ENCODE measurements at places on chromosomes 2 and 18.
A peak's percentile ranks its signal among the peaks of the same experiment; 100 is the strongest.

DNA sequence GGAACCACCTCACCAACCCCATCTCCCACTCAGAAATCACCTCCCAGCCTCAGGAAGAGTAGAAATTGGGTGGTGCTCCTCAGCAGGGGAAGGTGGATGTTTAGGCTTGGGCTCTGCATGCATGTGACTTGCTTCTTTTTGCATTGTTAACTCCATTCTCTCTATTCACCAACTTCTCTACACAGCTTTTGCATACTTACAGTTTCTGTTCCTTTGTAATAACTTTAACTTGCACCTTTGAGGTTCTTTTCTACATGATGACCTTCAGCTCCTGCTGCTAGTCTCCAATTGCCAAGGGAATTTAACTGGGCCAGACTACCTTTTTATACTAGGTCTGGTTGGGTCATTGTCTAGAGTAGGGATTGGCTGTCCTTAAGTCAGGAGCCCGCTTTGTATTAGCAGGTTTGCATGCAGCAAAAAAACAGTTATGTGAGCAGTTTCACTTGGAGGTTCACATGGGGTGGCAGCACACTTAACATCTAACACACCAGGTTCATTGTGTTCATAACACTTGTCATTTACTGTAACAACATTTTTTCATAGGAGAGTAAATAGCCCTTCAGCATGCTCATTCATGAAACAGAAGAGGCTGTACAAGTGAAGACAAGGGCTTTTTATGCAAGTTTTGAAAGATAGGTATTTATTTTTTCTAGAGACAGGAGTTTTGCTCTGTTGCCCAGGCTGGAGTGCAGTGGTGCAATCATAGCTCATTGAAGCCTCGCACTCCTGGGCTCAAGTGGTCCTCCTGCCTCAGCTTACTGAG is 12.0 kb downstream of the MRPL35 start:
- DNase-seq = no peak

GRCh38 chr2:173204316-173204715 is 128.7 kb downstream of the MAP3K20 start:
- peak; percentile 54 for DNase-seq

DNA sequence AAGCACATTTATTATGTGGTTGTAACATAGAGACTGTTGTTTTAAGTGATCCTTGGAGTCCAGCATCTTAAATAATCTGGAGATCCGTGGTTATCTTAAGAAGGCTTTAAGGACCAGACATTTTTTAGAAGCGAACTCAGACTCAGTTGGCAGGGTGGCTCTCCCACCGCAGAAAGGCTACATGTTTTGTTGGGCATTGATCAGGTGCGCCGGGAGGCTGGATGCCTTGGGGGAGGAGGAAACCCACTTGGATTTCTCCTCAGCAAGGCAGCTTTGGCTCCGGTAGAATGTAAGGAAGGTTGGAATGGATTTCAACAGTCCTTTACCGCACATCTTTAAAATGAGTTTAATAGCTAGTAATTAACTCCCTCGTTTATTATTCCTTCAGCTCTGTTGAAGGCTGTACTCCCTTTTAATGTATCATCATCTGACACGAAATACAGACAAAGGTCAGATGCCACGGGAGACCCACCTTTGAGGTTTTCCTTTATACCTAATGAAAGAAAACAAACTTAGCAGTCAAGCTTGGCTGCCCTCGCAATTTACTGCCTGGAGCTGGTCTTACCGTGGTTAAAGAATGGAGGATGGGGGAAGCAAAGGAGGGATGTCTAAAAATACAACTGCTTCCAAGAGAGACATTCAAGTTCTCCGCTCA is 1.2 kb downstream of the TMEM200C start:
- no peak for DNase-seq

DNA sequence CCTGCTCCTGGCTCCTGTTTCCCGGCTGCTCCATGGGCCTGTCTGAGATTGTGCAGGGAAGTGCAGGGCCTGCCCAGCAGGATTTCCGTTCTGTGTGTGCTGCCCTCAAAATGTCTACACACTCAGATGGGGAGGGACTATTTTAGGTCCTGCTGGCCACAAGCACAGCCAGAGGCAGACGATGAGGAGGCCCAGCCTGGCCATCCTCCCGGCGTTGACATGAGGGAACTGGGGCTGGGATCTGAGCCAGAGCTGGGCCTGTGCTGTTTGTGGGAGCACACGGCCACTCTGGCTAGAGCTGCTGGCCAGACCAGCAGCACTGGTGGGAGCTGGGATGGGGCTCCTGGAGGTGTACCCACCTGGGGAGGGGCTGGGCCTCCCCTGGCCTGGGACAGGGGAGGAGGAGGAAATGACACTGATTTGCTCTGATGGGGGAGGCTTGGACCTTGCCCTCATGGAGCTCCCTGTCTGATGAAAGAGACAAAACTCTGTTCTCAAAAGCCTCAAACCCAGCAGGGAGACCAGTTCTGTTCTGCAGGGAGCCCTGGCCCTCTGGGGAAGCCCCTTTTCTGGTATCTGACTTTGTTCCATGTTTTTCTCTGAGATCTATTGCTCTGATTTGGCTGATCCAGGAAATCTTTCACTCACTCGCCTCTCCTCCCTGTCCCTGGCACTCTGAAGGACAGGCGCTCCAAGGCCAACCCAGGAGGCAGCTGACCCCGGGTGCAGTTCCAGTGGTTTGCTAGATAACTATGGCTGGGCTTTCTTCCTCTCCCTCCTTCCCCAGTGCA is 161.8 kb downstream of the DYSF start:
- peak; percentile 76 for DNase-seq

- peak; percentile 41 for DNase-seq
Measured at GRCh38 chr2:207768866-207769596, 675 bp downstream of the FZD5 start.

GRCh38 chr2:104472076-104472475 is 381.8 kb upstream of the POU3F3 start:
- no peak for DNase-seq

DNA sequence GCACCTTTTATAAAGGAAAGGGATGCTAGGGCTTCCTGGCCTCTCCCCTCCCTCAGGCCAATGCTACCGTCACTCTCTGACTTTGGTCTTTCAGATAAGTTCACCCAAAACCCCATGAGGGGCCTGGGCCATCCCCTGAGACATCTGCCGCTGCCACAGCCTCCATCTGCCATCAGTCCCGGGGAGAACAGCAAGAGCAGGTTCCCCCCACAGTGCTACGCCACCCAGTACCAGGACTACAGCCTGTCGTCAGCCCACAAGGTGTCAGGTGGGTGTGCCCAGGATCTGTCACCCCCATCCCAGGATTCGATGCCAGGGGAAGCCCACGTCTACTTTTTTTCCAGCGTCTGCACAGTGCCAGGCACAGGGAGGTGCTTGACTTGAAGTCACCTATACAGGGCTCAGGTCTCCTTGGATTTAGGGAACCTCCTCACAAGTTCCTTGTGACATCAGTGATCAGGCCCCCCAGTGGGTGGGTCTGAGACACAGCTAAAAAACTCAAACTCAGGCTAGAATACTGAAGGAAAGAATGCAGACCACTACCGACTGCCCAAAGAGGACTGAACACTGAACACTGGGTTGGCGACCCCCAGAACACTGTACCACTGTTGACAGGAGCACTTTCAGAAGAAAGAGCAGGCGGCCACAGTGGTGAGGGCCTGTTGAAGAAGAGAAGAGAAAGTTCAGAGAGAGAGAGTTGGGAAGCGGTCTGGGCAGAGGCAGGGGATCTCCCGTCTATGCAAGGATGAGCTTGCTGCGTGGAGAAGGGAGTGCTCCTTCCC is 85.3 kb downstream of the EPAS1 start:
- DNase-seq = no peak

- DNase-seq = peak; percentile 47
Measured at GRCh38 chr2:190343089-190343535, 277 bp upstream of the INPP1 start.

DNA sequence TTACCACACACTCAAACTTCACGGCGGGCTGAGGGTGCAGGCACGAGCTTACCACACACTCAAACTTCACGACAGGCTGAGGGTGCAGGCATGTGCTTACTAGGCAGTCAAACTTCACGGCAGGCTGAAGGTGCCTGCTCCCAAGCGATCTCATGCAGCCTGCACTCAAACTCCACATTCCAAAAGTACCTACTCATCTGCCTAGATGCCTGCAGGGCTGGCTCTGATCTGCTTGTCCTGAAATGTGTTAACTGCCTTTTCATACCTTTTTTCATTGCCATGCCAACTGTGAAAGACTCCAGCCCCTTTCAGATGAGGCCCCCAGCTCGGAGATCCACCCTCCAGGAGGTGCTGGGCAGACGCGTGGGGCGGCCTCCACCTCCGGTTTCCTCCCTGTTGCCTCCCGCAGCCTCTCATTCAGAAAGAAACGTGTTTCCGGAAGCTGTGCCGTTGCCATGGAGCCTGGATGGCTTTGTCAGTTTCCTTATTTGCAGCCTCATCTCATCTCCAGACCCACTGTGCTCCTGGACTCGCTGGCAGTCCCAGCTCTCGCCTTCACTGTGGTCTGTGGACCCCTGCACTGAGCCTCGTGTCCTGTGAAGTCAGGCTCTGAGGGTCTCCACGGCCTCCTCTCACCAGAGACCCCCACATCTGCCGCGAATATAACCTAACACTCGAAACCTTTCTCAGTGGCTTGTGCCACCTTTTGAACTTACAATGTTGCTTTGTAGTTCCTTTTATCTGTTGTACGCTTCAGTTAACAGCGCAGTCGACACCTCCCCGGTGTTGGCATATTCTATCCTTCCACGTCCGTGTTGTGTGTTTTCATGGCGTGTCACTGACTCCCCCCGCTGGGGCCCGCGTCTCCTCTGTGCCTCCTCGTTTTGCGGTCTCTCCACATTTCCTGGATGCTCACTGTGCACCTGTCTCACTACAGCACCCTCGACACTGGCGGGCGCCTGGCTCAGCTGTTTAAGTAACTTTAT is 106.1 kb upstream of the ALKAL2 start:
- peak; percentile 65 for DNase-seq

DNA sequence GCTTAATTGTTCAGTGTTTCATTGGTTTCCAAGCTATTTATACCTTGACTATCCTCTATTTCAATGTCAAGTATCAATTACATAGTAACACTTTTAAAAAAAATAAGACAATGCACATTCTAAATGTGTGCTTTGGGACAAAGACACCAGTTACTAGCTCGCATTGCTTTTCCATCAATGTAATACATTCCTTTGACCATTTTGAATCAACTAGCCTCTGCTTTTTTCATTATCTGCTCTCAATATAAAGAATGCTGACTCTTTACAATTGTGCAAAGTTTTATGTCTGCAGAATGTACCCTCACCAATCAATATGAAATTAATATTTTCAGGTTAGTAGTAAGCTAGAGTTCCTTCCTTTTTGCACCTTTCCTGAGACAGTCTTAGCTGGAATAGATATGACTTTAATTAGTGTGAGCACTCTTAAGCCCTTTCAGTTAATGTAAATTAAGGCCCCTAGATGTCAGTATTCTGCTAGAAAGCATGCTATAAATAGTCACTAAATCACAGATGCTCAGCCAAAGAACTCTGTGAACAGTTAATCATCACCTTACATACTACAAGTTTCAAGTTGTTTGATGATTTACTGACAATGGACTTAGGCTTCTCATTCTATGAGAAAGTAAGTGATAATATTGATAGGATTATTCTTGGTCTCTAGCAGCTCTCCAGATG is 413.6 kb downstream of the PTH2R start:
- no peak for DNase-seq

DNA sequence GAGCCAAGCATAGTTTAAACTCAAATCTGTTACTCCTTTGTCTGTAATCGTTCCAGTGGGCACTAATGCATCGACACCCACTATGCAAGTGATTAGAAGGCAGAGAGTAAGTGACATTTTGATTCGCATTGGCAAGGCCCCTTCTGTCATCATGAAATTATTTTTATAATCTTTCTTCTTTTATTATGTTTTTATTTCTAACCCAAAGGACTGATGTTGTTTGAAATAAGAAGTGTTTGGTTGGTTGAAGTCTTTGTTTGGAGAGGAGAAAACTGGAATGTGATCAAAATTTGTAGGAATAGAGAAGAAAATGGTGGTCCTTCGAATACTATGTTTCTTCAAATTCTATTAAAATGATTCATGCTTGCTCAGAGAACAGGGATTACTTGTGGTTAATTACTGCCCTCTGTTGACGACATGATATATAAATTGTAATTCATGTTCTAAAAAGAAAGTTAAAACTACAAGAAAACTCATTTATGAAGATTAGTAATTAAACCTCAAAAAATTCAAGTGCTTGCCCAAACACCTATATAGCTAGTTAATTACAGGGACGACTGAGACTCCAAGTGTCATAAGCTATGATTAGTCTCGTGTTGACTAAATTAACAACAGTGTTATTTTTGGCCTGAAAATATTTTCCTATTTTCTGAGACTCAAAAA is 26.4 kb upstream of the TFPI start:
- DNase-seq = peak; percentile 87

DNA sequence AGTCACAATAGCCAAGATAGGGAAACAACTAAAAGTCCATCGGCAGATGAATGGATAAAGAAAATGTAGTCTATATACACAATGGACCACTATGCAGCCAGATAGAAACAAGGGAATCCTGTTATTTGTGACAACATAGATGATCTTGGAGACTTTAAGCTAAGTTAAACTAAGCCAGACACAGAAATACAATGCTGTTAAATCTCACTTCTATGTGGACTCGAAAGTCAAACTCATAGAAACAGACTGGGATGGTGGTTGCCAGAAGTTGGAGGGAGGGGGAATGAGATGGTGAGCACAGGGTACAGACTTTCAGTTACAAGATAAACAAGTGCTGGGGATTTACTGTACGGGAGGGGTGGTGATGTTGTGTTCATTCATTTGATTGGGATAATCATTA is 5.4 kb upstream of the CNDP1 start:
- no peak for DNase-seq

DNA sequence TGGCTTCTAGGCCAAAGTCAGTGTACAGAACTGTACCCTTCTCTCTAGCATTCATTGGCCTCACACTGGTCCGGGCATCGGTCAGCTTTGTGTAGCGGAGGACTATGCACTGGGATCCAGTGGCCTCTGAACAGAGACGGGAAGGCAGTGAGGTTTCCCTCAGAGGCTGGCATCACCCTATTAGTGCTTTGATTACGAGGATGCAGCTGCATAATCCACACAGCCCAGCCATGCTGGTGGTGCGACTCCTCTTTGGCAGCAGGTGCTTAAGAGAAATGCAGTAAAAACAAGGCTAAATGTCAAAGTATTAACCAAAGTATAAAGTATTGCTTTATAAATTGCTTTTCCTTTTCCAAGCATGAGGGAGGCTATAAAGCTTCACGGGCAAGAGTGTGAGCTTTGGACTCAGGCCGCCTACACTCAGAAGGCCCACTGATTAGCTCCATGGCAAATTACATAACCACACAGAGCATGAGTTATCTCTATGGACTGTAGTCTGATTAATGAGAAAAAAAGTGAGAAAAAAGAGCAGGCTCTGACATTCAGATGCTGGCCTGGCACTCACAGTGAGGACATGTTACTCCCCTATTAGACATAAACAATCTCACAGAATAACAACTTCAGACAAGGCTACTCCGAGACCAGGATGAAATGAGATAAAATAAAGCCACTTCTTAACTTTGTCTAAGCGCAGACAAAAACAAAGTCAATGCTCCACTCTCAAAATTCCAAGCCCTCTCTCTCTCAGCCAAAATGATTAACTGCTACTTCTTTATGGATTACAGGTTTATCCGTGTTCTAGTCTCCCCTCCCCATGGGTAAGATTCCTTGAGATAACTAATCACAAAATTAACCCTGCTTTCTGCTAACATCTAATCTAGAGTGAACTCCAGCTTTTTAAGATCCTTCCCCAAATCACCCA is 6.4 kb upstream of the CRYGC start:
- DNase-seq = no peak
